ENCODE measurements at places on chromosomes 7 and 10.

GRCh38 chr10:35005868-35006267, 84.3 kb downstream of the CUL2 start:
- DNase-seq: peak; percentile 94

DNA sequence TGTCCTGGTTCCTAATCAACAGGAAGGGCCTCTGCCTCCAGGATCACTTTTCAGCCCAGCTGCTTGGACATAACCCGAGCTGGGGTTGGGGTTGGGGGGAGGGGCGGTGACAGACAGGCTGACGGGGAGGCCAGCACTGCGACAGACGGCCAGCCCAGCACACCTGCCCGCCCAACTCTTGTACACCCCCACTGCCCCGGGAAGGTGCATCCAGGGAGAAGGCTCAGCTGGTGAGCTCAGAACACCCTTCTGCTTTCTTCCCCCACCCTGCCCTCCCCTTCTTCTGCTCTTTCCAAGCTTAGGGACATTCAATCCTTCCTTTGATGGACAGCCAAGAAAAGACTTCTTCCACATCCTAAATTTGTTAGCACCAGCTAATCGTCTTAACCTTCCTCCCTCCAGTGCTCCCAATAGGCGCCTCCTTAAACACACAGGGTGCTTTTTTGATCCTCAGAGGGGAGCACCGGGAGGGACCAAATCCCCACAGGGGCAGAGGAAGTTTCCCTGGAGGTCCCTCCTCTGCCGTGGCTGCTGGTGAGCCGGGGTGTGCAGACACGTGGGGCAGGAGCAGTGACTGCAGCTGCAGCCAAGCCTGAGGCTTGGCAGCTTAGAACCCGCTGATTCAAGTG, 44.7 kb downstream of the COL13A1 start:
- no peak for DNase-seq

- DNase-seq: no peak
These were observed 29.6 kb downstream of the GOLGA7B start for GRCh38 chr10:97879241-97879640.

DNA sequence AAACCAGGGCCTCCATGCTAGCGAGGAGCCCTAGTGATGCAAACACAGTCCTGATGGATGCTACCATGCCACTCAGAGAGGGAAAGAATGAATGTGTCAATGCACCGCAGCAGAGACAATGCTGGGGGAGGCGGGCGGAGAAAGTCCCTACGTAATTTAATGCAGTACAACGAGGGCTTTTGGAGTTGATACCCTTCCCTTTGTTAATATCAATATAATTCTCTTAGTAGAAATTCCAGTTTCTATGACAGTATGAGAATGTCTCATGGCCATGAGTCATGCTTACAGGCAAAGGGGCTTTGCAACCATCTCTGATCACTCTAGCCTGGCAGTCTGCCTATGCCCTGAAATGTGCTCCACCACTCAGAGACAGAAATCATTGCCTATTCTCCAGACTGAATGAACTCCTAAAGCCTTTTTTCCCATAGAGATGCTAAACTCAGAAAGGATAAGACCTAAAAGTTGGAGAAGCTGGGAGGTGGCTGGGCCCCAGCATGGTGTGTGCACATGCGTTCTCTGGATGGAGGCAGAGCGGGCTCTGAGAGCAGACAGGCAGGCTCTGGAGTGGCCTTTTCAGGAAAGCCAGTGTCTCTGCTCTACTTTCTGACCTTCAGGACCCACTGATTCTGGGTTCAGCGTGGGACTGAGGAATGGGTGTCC, 20.3 kb upstream of the GIMAP2 start:
- no peak for DNase-seq

- peak; percentile 6 for DNase-seq
These were observed 1.4 kb downstream of the C10orf71 start for GRCh38 chr10:49300140-49300974.

- peak; percentile 84 for DNase-seq
These were observed 170.6 kb downstream of the PRKG1 start for GRCh38 chr10:51244748-51245490.

DNA sequence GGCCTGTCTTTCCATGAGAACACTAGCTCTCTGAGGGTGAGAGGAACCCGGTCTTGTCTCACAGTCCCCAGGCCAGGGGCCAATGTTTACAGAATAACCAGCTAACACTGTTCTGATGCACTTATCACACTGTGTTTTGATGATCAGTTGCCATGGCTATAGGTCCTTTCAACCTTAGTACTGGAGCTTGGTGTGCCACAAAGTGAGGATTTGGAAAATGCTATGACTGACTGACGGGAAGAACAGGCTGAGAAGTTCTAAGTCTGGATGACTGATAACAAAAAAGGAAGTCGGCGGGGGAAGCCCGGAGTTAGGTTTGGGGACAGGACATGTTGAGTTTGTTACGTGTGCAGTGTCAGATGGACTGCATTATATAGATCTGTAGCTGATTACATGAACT, 141.8 kb downstream of the CTTNBP2 start:
- DNase-seq: no peak

- DNase-seq: peak; percentile 96
These were observed 147.1 kb downstream of the RNF216 start for GRCh38 chr7:5634107-5634950.

DNA sequence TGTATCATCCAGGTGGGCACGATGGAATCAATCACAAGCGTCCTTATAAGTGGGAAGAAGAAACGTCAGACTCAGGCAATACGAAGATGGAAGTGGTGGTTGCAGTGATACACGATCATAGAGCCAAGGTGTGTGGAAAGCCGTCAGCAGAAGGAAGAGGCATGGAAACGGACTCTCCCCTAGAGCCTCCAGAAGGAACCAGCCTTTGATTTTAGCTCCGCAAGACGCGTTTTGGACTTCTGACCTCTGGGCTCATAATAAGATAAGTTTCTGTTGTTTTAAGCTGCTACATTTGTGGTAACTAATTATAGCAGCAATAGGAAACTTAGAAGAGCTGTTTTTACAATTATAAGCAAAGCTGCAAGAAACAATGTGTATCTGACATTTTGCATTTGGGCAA, 14.8 kb downstream of the FANK1 start:
- DNase-seq: no peak

- no peak for DNase-seq
These were observed 5.7 kb upstream of the OR6V1 start for GRCh38 chr7:143046426-143046851.

DNA sequence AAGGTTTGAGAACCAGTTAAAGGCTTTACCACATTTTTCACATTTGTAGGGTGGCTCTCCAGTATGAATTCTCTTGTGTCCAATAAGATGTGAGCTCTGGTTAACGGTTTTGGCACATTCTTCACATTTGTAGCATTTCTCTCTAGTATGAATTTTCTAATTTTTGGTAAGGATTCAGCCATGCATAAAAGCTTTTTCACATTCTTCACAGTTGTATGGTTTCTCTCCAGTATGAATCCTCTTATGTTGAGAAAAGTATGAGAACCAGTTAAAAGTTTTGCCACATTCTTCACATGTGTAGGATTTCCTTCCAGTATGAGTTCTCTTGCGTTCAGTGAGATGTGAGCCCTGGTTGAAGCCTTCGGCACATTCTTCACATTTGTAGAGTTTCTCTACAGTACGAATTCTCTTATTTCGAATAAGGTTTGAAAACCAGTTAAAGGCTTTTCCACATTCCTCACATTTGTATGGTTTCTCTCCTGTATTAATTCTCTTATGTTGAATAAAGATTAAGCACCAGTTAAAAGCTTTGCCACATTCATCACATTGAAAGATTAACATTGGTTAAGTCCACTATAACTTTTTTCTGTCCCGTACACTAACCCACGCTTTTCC, 33.2 kb upstream of the ZNF479 start:
- DNase-seq: no peak

DNA sequence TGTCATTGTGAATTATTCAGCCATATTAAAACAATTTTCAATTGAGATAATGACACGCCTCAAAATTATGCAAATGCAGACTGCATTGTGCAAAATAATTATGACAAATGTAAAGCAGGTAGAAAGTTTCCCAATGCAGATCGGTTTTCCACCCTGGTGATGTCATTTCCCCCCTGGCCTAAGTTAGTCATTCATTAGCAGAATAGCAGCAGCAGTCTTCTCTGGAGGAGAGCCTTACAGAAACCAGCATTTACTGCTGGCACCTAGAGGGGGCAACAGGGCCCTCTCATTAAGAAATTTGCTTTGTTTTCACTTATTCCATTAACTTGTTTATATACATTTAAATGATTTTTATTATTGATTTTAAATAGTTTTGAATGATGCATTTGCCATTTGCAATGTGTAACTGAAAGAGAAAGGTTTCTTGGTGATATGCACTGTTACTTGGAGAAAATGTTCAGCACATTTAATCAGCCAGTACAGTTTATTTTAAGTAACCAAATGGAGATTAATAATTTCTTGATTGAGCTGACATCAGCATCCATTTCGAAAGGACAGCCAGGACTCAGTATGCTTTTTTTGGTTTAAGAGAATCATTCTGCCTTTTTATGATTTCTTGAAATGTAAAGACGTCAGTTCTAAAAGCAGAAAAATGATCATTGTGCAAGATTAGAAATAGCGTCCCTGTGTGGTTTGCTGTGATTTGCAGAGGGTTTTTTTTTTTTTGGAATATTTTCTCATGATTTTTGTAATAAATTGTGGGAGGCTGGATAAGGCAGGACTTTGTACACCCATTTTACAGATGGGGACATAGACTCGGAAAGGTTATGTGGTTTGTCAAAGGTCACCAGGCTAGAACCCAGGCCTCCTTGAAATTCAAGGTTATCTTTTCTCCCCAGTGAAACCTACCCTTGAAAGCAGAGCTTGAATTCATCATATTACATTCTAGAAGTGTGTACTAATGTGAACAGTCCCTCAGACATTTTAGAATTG, 3.5 kb downstream of the ARID5B start:
- peak; percentile 85 for DNase-seq

DNA sequence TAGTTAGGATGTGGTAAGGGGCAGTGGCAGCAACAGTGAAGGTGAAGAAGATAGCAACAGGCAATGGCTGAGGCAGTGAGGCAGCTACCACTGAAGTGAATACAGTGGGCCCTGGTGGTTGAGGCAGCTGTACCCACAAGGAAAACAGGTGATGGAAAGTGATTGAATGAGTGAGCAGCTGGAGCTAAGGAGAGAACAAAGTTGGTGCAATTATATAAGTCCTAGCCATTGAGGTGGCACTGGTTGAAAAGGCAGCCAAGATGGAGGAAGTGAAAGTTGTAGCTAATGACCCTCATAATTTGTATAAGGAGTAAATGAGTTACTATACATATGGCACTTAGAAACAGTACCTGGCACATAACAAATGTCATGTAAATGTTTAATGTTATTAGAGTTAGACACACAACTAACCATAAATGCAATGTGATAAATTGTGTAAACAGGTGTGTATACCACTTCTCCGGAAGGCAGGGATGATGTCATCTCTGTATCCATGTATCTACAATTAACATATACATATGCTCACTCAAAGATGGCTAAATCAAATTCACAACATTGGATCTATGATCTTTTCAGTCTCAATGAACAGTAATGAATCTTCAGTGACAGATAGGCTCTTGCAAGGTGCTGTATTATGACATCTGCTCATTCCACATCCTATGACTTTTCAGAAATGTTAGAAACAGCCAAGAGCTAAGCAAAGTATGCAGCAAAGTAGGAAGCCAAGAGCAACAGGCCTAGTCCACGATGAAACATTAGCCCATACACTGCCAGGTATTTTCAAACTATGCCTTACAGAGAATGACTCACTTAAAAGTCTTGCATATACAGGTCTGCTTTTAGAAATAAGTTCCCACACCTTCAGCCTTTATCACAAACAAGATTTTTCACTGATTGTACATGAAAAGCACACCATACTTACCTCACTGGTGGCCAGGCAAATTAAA, 10.7 kb downstream of the XPNPEP1 start:
- DNase-seq: peak; percentile 66

DNA sequence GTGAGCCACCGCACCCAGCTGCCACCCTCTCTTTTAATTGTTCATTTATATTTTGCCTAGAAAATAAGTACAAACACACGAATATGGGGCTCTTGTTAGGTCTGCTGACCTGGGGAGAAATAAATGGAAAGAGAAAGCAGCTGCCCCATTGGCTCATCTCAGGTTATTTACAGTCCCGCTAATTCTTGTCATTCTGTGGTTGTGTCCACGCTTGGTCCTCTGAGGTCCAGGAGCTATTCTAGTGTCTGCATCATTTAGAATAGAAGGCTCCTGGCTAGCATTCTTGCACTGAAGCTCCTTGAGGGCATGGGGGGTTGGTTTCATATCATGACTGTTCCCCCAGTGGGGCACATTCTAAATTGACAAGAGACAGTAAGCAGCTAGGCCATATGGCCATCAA, 128.5 kb downstream of the TACC2 start:
- no peak for DNase-seq

GRCh38 chr7:48154792-48155413, 16.4 kb upstream of the ABCA13 start:
- peak; percentile 57 for DNase-seq

GRCh38 chr7:3461923-3462322, 160.9 kb downstream of the SDK1 start:
- no peak for DNase-seq

- peak; percentile 78 for DNase-seq
These were observed 41.6 kb upstream of the EPHB6 start for GRCh38 chr7:142813226-142813625.

DNA sequence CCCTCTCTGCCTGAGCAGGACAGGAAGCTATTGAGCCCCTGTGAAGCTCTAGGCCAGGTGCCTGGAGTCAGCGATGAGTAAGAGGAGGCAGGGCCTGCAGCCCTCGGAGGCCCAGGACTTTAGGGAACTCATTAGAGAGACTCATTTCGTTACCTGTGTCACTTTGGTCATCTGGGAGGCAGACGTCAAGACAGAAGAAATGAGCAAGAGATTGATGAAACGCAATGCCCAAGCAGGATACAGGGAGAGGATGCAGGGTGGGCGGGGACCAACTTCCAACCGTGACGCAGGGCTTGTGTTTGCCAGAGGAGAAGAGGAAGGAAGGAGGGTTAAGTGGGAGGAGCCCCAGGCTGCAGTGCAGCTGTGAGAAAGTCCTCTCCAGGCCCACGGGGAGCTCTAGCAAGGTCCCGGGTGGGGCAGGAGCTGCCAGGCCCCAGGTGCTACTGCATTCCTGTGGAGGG, 26.4 kb upstream of the GNA12 start:
- DNase-seq: peak; percentile 68

- no peak for DNase-seq
These were observed 134.0 kb downstream of the SNX10 start for GRCh38 chr7:26425655-26426054.

GRCh38 chr10:17599089-17599488, 18.1 kb downstream of the HACD1 start:
- peak; percentile 48 for DNase-seq

- no peak for DNase-seq
These were observed 30.3 kb downstream of the C7orf33 start for GRCh38 chr7:148620749-148621359.
